ENCODE measurements at places on chromosomes 7 and 10.

DNA sequence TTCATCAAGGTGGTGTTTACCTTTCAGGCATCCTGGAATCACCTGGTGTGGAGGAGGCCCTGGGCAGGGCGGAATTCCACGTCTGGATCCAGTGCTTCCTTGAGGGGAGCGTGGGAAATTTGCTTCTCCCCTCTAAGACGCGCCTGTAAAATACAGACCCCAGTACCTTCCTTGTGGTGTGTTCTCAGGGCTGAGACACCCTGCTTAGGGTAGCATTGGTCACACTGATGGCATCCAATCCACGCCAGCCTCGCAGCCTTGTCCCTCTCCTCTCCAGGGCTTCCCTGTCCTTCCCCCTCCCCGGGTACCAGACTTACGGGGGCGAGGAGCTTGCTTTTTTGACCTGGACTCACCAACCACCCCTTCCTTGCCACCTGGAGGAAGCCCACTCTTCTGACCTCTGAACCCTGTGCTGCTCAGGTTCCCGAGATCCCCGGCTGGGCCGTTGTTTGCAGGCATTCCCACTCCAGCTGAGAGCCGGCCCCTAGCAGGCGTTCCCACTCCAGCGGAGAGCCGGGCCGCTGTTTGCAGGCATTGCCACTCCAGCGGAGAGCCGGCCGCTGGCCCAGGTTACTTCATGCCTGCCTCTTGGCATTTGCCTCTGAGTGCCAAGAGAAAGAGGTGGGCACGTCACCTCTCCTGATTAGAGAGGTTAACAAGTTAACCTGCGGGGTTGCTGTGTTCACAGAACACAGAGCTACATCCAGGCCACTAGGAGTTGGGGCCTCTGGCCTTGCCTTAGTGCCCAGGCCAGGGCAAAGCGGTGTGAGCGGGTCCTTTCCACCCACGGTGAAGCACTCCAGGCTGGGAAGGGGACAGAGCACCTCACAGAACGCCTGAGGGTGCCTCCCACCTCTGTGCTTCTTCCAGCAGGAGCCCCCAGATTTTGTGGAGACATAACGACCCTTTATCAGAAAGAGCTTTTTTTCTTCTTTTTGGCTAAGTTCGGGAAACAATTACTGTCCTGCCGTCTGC, 254.0 kb upstream of the PPP2R2D start:
- peaks cover 10% of the 10 kb centered on the region for H3K27me3 ChIP-seq
- DNase-seq: no peak
- no peak overlapping the region for H3K27ac ChIP-seq
- H3K4me1 ChIP-seq: no peaks in the 10 kb centered on the region

- peaks cover 10% of the 10 kb centered on the region for H3K27me3 ChIP-seq
- no peak overlapping the region for H3K4me3 ChIP-seq
- H3K36me3 ChIP-seq: no peaks in the 10 kb centered on the region
Measured at GRCh38 chr7:55245271-55245723, 119.8 kb upstream of the LANCL2 start.

DNA sequence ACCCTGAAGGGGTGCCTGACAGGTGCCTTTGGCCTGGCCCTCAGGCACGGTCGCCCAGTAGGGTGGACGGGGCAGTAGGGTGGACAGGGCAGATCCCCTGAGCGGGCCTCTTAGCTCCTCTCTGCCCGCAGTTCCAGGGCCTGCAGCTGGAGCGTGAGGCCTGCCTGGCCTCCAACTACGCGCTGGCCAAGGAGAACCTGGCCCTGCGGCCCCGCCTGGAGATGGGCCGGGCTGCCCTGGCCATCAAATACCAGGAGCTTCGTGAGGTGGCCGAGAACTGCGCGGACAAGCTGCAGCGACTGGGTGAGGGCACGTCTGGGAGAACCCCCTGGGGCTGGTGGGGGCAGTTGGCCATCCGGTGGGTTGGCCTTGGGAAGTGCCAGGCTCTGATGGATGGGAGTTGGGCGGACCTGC, 1.7 kb downstream of the VPS37D start:
- peaks cover 9% of the 10 kb centered on the region for H3K4me1 ChIP-seq
- no peaks in the 10 kb centered on the region for H3K36me3 ChIP-seq
- no peak overlapping the region for H3K27ac ChIP-seq
- H3K27me3 ChIP-seq: peaks cover 42% of the 10 kb centered on the region
- H3K4me3 ChIP-seq: no peak overlapping the region

- H3K36me3 ChIP-seq: peaks cover 11% of the 10 kb centered on the region
- no peak overlapping the region for H3K27ac ChIP-seq
- peak overlapping the region; percentile 73 for H3K4me3 ChIP-seq
- peaks cover 76% of the 10 kb centered on the region for H3K27me3 ChIP-seq
Measured at GRCh38 chr7:141511676-141512396, 39.4 kb upstream of the AGK start.

All from activated T-cell treated with anti-CD3 and anti-CD28 coated beads, Interleukin-2, amount 50 U/mL, for 72 hours (primary cell).